ENCODE measurements at places on chromosomes 11 and 22.
A peak's percentile ranks its signal among the peaks of the same experiment; 100 is the strongest.

GRCh38 chr11:60459345-60459744, 3.7 kb downstream of the MS4A1 start:
- no peak for DNase-seq

- no peak for DNase-seq
Measured at GRCh38 chr22:31323578-31324550, 22.3 kb downstream of the PATZ1 start.

DNA sequence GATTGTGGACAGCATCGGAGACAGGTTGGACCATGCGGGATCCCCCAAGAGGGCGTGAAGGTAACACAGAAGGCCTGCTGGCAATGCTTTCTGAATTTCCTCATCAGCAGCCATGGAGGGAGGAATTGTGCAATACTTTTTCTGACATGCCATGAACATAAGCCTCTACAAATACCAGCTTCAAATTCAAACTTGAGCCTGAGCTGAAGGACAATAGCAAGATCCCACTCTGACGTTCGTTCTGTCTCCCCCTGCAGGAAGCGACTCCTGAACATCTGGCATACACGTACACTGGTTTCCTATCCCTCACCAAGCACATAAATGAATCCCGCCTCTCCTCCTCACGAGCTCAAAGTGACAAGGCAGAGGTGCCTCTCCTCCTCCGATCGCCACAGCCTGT, 312.2 kb downstream of the BRD1 start:
- DNase-seq, result no peak

- DNase-seq, result no peak
Measured at GRCh38 chr11:111205632-111206385, 39.7 kb upstream of the POU2AF2 start.

DNA sequence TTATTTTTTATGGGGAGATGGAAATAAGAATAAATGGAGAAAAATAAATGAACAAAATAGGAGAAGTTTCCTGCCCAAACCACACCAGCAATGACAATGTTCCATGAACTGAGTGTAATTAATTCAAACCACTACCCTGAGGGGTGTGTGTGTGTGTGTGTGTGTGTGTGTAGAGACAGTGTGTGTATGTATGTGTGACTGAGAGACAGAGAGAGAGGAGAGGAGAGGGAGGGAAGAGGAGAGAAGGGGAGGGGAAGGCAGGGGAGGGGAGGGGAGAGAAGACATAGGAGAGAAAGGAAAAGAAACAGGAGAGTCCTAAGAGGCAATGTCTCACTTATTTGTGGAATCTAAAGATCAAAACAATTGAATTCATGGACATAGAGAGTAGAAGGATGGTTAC, 65.0 kb upstream of the POU2AF1 start:
- peak; percentile 51 for DNase-seq

GRCh38 chr11:122367809-122368231, 251.8 kb upstream of the BLID start:
- DNase-seq, result no peak

- DNase-seq, result no peak
Measured at GRCh38 chr11:44848203-44848962, 102.3 kb downstream of the TP53I11 start.

All from NCI-H146 (cell line).